ENCODE measurements at places on chromosomes 13 and 19.

- no peak for DNase-seq
Observed at GRCh38 chr19:8573316-8573715, 3.9 kb downstream of the MYO1F start.

DNA sequence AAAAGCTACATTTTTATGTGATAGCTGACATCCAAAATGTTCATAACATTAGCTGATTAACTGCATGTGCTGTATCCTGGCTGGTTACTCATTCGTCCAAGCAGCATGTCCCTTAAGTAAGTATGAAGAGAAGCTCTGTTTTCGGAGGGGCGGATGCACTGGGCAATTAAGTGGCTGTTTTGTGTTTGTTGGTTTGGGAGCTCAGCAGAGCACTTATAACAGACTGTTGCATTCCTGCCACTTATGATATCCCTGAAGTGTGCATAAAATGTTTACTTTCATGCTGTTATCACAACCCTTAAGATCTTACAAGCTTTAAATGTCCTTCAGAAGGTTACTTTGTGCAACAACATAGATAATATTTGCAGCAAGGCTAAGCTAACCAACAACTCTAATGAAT, 264.1 kb downstream of the NALCN start:
- DNase-seq = no peak

- no peak for DNase-seq
Observed at GRCh38 chr13:45892513-45892912, 41.0 kb upstream of the SIAH3 start.

GRCh38 chr13:24161980-24162525, 1.5 kb downstream of the SPATA13 start:
- DNase-seq = no peak

DNA sequence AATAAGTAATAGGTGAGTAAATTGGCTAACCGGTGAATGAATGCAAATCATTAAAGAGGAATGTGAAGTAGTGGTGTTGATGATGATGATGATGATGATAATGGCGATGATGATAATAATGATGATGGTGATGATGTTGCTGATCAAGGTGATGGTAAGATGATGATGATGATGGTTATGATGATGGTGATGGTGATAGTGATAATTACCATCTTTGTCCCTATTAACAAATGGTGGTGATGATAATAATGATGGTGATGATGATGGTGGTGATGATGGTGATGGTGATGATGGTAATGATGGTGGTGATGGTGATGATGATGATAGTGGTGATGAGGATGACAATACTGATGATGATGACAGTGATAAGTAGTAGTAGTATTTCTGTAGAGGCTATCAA, 452.6 kb downstream of the ZNF536 start:
- no peak for DNase-seq

- DNase-seq = no peak
Observed at GRCh38 chr19:38717855-38718254, 26.4 kb downstream of the CAPN12 start.

GRCh38 chr19:38561658-38562057, 56.1 kb downstream of the MAP4K1 start:
- DNase-seq = no peak

Measured in ELF-1 (cell line).